Karpas-422 (cell line): ENCODE measurements at places on chromosomes 3 and 15. TPM values are rescaled to one million over a fixed set of nuclear protein-coding genes. Genes with fewer than 3 reads are reported as not detected.

The TRIM59 gene
- total RNA-seq, result 7.0 and 39.3 TPM in 2 replicates

The SHC4 gene
- 0.22 TPM in 1 of 2 replicates, not detected in the other for total RNA-seq

The ZNF660 gene
- total RNA-seq, result 5.4 and 11.1 TPM in 2 replicates

The ERICH6 gene
- 0.22 TPM in 1 of 2 replicates, not detected in the other for total RNA-seq

The ADAMTS17 gene
- not detected in 2 replicates for total RNA-seq

The SPATA12 gene
- total RNA-seq, result 3.2 and 3.9 TPM in 2 replicates

The PPP1R14D gene
- not detected in 2 replicates for total RNA-seq

The IL20RB gene
- total RNA-seq, result 1.1 and 3.2 TPM in 2 replicates

The ALG1L2 gene
- not detected in 2 replicates for total RNA-seq

The GASK1A gene
- total RNA-seq, result 6.4 and 8.1 TPM in 2 replicates

The MAP6D1 gene
- total RNA-seq, result 1.2 and 10.8 TPM in 2 replicates

The MKRN3 gene
- 10.5 and 17.2 TPM in 2 replicates for total RNA-seq

The HIGD2B gene
- total RNA-seq, result 0.51 TPM in 1 of 2 replicates, not detected in the other

The CEMIP gene
- total RNA-seq, result not detected in 2 replicates

The PARP14 gene
- total RNA-seq, result 15.4 and 18.7 TPM in 2 replicates

The GJD2 gene
- not detected in 2 replicates for total RNA-seq

The RETNLB gene
- not detected in 2 replicates for total RNA-seq

The SLC24A5 gene
- total RNA-seq, result not detected in 2 replicates

The RNF168 gene
- 35.4 and 42.8 TPM in 2 replicates for total RNA-seq

The PIERCE2 gene
- 6.9 and 12.4 TPM in 2 replicates for total RNA-seq

The SI gene
- total RNA-seq, result not detected in 2 replicates

The CCDC13 gene
- total RNA-seq, result 1.9 and 4.2 TPM in 2 replicates

The NR2E3 gene
- not detected in 2 replicates for total RNA-seq

The NOP10 gene
- 148 and 448 TPM in 2 replicates for total RNA-seq

The PLSCR2 gene
- 1.0 TPM in 1 of 2 replicates, not detected in the other for total RNA-seq

The SNX22 gene
- 51.5 and 71.4 TPM in 2 replicates for total RNA-seq

The KBTBD8 gene
- total RNA-seq, result 22.7 and 79.9 TPM in 2 replicates

The ZBED2 gene
- not detected in 2 replicates for total RNA-seq

The ALDH1A3 gene
- total RNA-seq, result not detected in 2 replicates

The AMT gene
- total RNA-seq, result 2.4 and 5.9 TPM in 2 replicates
